ENCODE measurements at places on chromosomes 2 and 18.

DNA sequence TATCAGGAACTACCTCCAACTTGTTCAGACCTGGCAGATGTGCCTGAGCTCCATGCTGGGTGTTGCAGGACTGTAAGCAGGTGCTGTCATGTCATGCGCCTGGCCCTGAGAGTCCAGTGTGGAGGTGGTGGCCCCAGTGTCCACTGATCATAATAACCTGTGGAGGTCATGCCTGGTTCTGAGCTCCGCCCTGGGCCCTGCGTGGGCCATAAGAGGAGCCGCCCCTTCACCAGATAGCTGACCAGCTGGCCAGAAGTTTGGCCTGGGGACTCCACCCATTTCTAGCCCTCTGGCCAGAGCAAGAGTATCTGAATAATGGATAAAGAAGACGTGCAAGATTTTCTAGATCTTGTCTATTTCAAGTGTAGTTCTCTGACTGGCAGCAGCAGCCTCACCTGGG is 72.4 kb downstream of the CTIF start:
- H3K4me3 ChIP-seq = no peak overlapping the region
- no peaks in the 10 kb centered on the region for H3K36me3 ChIP-seq
- H3K27ac ChIP-seq = no peak overlapping the region
- no peaks in the 10 kb centered on the region for H3K4me1 ChIP-seq
- DNase-seq = no peak

DNA sequence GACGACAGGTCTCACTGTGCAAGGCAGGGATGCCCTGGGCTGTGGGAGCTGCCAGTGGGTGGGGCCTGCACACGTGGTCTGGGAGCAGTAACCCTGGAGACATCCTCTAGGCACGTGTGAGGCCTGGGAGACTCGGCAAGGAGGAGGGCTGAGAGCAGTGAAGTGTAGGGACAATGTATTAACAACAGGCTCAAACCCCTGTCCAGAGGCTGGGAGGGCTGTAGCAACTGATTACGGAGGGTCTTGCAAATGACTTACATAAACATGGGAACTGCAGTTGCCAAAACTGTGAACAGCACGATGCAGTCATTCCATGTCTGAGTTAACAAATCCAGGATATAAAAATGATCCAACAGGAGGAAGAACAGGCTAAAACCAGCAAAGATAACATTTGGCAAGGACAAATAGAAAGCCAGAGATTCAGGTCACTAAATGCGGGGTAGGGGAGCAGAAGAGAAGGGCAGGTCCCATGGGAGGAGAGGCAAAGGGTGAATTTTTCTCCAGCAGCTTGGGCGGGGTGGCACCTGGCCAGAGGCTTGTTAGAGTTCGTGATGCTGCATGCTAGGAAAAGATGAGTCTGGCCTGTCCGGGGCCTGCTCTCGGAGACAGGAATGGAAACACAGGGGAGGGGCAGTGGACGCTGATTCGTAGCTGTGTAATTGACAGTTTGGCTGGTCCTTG is 44.9 kb downstream of the CYP27C1 start:
- no peaks in the 10 kb centered on the region for H3K36me3 ChIP-seq
- H3K27me3 ChIP-seq = no peaks in the 10 kb centered on the region
- no peak overlapping the region for H3K4me3 ChIP-seq
- H3K27ac ChIP-seq = no peak overlapping the region

DNA sequence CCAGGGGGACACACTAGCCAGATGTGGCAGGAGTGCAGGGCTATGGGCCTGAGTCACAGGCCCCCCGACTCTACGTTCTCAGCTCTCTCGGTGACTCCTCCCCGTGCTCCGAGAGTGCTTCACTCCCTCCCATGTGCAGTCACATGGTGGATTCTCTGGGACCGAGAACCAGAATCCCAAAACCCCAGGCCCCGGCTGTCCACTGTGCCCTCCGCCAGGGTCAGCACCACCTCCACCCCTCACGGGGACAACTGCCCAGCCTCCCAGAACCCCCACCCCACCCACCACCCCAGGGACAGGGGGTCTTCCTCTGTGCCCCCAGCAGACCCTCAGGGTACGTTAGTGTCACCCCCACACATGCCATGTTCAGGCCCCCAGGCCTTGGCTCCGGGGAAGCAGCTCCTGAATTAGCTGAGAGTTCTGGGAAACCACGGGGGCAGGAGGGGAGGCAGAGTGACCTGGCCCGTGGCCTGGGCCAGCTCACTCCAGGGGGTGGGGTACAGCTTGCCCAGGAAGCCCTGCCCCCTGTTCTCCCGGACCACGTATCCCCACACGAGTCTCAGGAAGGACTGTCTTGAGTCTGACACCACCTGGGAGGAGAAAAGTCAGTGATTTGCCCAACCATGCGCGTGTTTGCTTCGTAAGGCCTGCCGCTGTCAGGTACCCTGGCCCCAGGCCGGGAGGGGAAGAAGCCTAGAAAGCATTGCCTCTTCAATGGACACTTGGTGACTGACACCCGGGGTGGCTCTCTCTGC is 4.4 kb downstream of the RAMP1 start:
- H3K36me3 ChIP-seq = no peaks in the 10 kb centered on the region
- no peak overlapping the region for H3K4me3 ChIP-seq
- DNase-seq = no peak
- H3K4me1 ChIP-seq = peaks cover 24% of the 10 kb centered on the region

DNA sequence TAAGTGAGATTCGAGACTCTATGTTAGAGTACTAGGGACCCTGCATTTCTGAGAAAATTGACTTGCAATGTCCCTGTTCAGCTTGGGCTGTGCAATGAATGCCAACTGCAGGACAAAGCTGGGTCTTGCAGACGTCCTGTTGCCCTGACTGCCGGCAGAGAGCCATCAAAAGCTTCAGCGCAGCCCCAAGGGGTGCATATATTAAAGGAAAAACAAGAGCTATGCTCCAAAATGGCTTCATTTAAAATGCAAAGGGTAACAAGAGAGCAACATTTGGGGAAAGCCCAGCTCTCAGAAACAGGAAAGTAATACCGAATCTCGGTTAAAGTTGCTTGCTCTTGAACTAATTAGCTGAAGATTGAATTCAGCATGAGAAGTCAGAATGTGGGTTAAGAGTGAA is 110.9 kb upstream of the PNPT1 start:
- H3K4me1 ChIP-seq = no peaks in the 10 kb centered on the region
- no peak for DNase-seq
- no peaks in the 10 kb centered on the region for H3K27me3 ChIP-seq
- no peak overlapping the region for H3K4me3 ChIP-seq
- no peak overlapping the region for H3K27ac ChIP-seq
- no peaks in the 10 kb centered on the region for H3K36me3 ChIP-seq

GRCh38 chr2:206031162-206031784 is 54.7 kb downstream of the INO80D start:
- DNase-seq = no peak
- H3K36me3 ChIP-seq = peaks cover 3% of the 10 kb centered on the region
- H3K27me3 ChIP-seq = no peaks in the 10 kb centered on the region
- H3K4me3 ChIP-seq = no peak overlapping the region
- H3K27ac ChIP-seq = no peak overlapping the region

- no peaks in the 10 kb centered on the region for H3K4me1 ChIP-seq
- H3K36me3 ChIP-seq = no peaks in the 10 kb centered on the region
- H3K27me3 ChIP-seq = peaks cover 3% of the 10 kb centered on the region
- peak; percentile 20 for DNase-seq
- no peak overlapping the region for H3K4me3 ChIP-seq
These were observed 25.2 kb upstream of the OTOS start for GRCh38 chr2:240165661-240166060.

DNA sequence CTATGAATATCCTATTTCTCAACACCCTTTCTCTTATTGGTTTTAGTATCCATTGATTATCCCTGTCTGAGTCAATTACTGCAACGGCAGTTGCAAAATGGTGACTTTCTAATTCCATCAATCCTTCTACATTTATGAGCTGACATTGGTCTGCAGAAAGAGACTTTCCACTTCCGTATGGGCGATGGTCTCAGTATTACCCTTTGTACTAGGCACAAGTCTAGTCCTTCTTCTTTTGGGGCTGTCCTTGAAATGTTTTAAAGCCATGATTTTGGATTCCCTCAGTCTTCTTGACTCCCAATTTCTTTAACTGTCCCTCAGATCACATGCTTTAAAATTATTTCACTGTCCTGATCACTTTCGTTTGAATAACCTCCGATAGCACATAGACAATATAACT is 32.7 kb upstream of the SOCS6 start:
- DNase-seq = no peak
- no peaks in the 10 kb centered on the region for H3K4me1 ChIP-seq

DNA sequence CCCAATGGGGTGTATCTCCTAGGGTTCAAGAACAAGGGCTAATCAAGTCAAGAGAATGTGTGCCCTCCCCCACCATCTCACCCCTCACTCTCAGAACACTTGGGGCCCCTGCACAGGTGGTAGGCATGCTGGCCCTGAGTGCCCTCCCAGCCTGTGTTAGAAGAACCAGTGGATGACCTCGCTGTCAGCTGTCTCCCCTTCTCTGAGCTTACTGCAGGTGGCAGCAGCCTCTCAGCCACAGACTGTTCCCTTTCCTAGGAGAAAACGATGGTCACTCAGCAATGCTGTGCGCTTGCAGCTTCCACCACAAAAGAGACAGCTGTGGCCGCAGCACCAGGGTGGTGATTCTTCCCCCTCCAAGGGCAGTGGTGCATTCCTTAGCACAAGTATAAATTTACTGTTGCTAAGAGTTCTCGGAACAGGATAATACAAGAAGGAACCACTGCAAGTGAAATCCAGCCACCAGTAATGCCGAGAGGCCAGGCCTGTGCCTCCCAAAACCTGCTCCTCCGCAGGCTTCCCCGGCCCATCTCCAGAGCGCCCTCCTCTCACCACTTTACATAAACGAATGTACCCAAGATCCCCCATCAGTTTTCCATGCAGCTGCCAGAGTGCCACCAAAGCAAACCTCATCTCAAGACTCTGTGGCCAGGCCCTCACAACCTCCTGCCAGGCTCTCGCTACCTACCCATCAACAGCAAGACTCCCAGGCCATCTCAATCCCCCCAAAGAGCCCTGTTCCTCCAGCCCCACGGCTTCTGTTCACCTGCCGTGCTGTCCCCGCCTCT is 935 bp upstream of the RAMP1 start:
- no peaks in the 10 kb centered on the region for H3K36me3 ChIP-seq
- no peak overlapping the region for H3K27ac ChIP-seq
- H3K27me3 ChIP-seq = no peaks in the 10 kb centered on the region
- DNase-seq = no peak
- H3K4me1 ChIP-seq = peaks cover 3% of the 10 kb centered on the region

DNA sequence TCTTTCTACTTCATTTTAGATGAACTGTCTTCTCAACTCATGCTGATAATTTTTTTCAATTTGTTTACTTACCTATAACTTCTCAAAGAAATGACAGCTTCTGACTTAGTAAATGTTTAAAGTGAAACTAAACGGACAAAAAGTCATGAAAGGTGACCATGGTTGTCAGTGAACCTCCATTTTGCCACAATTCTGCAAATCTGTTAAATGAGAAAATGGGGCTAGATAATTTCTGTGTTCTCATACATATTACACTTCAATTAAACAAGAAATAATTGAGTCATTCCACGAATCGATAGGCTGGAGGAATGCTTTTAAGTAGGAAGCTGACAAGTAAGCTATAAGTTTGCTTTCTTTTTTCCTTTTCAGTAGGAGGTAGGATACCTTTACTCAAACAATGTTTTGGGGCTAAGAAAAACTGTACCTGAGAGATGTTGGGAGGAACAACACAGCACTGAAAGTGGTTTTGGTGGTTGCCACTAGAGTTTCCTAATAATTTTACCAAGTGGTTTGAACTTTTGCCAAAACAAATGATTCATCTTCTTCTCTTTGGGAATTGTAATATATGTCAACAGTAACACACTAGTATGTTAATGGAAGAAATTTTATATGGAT is 17.1 kb downstream of the DYNAP start:
- DNase-seq = no peak
- peak overlapping the region; percentile 20 for H3K4me3 ChIP-seq
- H3K36me3 ChIP-seq = no peaks in the 10 kb centered on the region
- H3K27me3 ChIP-seq = no peaks in the 10 kb centered on the region
- H3K27ac ChIP-seq = peak overlapping the region; percentile 63

- H3K27me3 ChIP-seq = no peaks in the 10 kb centered on the region
- no peaks in the 10 kb centered on the region for H3K4me1 ChIP-seq
- no peak overlapping the region for H3K4me3 ChIP-seq
- no peak for DNase-seq
These were observed 218.2 kb downstream of the ZBTB7C start for GRCh38 chr18:48190994-48191393.
